ENCODE measurements at places on chromosomes 7 and 10. TPM values are rescaled to one million over a fixed set of nuclear protein-coding genes. Genes with fewer than 3 reads are reported as not detected.
A peak's percentile ranks its signal among the peaks of the same experiment; 100 is the strongest.

DNA sequence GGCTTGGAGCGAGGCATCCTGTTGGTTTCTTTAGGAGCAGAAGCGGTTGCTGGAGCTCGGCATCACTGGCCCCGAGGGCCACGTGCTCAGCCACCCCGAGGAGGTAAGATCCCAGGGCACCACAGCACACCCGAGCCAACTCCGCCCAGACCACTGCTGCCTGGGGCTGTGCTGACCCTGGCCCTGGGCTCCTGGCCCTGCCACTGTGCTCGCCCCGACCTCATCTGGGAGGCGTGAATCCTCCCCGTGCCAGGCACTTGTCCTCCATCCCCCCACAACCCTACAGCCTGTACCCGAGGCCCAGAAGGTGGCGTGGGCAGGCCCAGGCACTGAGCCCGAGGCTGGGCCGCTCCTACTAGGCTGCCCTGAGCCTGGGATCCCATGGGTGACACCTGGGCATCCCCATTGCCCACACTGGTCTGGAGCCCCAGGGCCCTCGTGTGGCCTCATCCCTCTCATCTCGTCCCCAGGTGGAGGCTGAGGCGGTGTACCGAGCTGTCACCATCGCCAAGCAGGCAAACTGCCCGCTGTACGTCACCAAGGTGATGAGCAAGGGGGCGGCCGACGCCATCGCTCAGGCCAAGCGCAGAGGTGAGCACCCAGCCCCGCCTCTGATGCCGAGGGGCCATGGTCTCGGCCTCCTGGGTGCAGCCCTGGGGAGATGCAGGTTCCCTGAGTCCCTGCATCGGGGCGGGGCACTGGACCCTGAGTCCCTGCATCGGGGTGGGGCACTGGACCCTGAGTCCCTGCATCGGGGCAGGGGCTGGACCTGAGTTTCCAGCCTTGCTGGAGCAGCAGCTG is 11.8 kb downstream of the DPYSL4 start:
- DNase-seq = no peak

GRCh38 chr10:13299437-13300287 is at the start of gene PHYH:
TSS of gene PHYH (minus strand) at chr10:13300064. CDS start at chr10:13300042, 22 bp downstream.
- DNase-seq = peak; percentile 96

- no peak for DNase-seq
Observed at GRCh38 chr7:69395061-69395714, 203.1 kb upstream of the AUTS2 start.

GRCh38 chr7:113338071-113338696 is 219.8 kb upstream of the SMIM30 start:
- no peak for DNase-seq

- DNase-seq = no peak
Observed at GRCh38 chr7:29565224-29565630, 1.6 kb downstream of the PRR15 start.

- DNase-seq = peak; percentile 18
Observed at GRCh38 chr7:128795129-128795528, 3.4 kb downstream of the CCDC136 start.

GRCh38 chr10:21010615-21011014 is 113.5 kb upstream of the NEBL start:
- no peak for DNase-seq

GRCh38 chr10:121822180-121822579 is 105.7 kb downstream of the ATE1 start:
- DNase-seq = no peak

GRCh38 chr7:70942791-70943190 is 189.2 kb upstream of the GALNT17 start:
- DNase-seq = peak; percentile 28

GRCh38 chr7:114791771-114792170 is 130.1 kb upstream of the MDFIC start:
- no peak for DNase-seq

DNA sequence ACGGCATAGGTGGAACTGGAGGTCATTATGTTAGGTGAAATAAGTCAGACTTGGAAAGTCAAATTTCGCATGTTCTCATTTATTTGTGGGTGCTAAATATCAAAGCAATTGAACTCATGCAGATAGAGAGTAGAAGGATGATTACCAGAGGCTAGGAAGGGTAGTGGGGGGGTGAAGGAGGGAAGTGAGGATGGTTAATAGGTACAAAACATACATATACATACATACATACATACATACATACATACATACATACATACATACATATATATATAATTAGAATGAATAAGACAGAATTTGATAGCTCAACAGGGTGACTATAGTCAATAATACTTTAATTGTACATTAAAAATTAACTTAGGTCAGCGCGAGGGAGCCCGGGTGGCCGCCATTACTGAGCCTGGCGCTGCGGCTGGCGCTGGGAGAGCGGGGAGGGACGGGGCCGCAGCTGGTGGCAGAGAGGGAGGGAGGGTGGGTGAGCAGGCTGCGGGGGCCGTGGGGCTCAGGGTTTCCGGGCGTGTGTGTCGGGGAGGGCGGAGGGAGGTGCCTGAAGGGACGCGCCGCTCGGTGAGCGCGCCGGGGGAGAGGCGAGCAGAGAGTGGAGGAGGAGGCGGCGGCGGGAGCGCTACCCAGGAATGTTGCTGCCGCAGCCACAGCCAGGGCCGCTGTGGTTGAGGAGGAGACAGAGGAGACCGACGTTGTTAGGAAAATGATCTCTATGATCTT is 85.8 kb upstream of the EGFR start:
- DNase-seq = no peak

DNA sequence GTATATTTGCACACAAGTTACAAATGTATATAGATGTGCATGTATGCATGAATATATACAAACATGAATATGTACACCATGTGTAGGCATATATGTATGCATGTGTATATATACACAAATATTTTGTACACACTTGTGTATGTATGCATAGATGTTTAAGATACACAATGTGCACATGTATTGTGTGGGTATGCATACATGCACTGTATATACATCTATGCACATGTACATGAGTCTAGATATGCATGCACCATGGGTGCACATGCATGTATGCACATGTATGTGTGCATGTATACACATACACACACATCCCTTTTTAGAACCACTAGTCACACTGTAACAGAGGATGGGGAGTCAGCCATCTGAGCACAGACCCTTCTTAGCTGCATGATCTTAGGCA is 249.4 kb downstream of the COBL start:
- no peak for DNase-seq

The SMKR1 gene
- total RNA-seq = not detected

GRCh38 chr10:28171468-28172222 is 131.2 kb downstream of the MPP7 start:
- DNase-seq = no peak

The CCNJ gene
- total RNA-seq = 7.3 TPM

DNA sequence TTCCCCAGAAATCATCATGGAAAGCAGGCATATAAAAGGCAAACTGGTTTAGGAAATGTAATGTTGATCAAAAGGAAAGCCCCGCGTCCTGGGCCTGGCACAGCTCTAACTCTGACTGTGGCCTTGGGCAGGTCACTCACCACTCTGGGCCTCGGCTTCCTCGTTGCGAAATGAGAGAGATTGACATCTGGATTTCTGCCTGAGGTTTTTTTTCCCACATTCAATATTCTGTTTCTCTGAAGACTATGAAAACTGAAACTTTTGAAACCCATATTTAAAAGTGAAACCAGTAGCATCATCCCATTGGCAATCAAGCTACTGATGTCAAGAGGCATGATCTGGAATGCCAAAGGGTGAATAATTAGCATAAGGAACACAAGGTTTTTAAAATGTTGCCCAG is 369.7 kb upstream of the NPVF start:
- DNase-seq = no peak

The OR6V1 gene
- total RNA-seq = not detected

GRCh38 chr7:151208253-151208862 is 1.9 kb downstream of the H2BK1 start:
- DNase-seq = no peak

The PRLHR gene
- not detected for total RNA-seq

- DNase-seq = no peak
Observed at GRCh38 chr10:102635377-102635776, 8.9 kb upstream of the TRIM8 start.

DNA sequence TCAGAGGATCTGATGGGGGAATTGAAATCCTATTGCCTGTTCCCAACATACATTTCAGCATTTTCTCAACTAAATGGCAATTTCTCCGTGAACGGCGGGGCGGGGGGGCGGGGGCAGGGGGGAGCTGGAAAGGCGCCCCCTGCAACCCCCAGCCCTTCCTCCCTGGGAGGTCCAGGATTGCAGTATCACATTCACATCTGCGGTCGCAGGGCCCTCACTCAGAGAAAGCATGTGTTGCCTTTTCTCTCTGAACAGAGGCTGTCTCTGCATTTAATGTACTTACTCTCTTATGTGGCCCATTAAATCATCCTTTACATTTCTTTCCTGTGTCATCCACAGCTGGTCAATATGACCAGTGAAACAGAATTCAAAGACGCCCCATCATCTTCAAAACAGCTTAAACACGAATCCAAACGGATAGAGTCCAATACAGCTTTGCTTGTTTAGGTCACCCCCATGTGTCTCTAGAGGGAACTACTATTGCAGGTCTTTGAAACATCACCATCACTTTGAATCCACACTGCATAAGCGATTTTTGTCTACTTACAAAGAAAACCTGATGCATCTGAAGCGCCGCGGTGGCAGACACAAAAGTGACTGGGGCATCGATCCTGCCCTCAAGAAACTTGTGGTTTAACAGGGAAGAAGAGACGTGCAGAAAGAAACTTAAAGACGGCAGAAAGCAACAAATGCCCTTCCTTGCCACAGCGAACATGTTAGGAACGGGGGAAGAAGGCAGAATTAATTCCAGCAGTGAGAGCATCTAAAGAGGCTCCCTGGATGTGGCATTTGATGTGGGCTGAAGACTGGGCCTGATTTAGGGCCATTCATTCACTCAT is 17.0 kb upstream of the ECHDC3 start:
- DNase-seq = no peak

The UTF1 gene
- not detected for total RNA-seq

GRCh38 chr7:42740408-42740807 is 171.5 kb downstream of the C7orf25 start:
- no peak for DNase-seq

The ANKRD22 gene
- total RNA-seq = 0.80 TPM

DNA sequence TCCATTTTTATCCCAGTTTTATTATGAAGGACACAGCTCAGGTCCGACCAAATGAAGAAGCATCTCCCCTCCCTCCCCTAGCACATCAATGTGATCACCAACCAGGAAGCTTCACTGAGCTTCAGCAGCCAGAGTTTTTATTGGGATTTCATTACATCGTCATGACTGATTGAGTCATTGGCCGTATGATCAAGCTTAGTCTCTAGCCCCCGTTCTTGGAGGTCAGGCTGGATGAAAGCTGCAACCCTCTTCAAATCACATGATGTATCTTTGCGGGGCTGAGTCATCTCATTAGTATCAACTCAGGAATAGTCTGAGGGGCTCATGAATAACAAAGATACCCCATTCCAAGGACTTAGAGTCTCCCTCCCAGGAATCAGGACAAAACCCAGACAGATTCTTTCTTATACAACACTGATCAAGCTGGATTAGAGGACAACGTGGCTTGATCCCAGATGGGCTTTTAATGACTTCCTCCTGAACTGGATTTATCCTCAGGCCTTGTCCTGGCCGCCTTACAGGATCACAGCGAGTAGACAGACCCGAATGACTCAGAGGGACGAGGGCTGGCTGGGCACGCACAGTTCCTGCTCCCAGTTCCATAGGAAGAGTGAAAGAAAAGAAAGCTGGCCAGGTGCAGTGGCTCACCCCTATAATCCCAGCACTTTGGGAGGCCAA is 14.5 kb downstream of the LIMK1 start:
- DNase-seq = no peak

GRCh38 chr7:44281811-44282600 is 43.4 kb downstream of the CAMK2B start:
- DNase-seq = peak; percentile 62

The PRTFDC1 gene
- 2.7 TPM for total RNA-seq

- DNase-seq = no peak
Observed at GRCh38 chr10:74799721-74800221, 26.6 kb upstream of the KAT6B start.

The AHR gene
- total RNA-seq = 89.3 TPM

GRCh38 chr7:27351137-27351536 is 108.5 kb downstream of the EVX1 start:
- DNase-seq = no peak

DNA sequence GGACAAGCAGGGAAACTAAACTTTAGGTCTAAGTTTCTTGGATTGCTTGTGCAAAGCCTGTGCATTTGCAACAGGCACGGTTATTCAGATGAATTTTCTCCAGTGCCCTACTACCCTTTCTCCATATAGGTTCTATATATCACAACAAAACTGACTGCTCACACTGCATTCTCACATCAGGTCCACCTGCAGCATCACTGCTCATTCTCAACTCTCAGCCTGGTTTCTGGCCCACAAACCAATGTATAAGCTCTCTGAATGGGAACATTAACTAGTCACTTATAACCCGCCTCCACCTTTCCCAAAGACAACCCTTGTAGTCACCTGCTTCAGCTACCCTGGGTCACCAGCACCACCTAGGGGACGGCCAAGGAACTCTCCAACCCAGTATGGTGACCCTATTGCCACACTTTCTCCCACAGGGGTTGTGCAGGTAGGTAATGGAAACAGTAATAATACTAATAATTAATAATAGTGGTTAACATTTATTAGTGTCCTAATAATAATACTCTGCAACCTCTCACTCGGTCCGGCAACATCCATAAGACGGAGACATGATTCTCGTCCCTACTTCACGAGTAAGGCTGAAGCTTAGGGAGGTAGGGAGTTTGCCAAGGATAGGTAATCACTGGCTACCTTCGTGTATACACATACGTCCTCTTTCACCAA is 97.3 kb downstream of the CLEC2L start:
- no peak for DNase-seq

- no peak for DNase-seq
Observed at GRCh38 chr10:18607503-18608378, 43.6 kb downstream of the NSUN6 start.

- no peak for DNase-seq
Observed at GRCh38 chr7:46024263-46024916, 103.3 kb upstream of the IGFBP3 start.

DNA sequence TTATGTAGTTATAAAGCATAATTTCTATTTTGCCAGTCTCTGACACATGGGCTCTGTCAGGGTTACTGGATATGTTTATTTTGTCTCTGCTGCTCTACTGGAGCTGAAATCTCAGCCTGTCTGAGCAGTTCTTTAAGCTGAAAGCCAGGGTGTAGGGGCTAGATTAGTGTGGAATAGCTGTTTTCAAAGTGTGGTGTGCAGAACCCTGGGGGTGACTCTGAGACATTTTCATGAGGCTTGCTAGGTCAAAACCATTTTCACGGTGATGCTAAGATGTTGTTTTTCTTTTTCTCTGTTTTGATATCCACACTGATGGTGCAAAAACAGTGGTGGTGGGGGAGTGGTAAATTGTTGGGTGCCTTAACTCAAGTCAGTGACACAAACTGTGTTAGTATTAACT is 45.5 kb downstream of the CREM start:
- DNase-seq = no peak

- no peak for DNase-seq
Observed at GRCh38 chr10:36002445-36002844, 360.3 kb upstream of the FZD8 start.

Data from mesenteric fat pad (tissue), 1 donor.